ENCODE measurements at places on chromosomes 4 and X. TPM values are rescaled to one million over a fixed set of nuclear protein-coding genes. Genes with fewer than 3 reads are reported as not detected.

DNA sequence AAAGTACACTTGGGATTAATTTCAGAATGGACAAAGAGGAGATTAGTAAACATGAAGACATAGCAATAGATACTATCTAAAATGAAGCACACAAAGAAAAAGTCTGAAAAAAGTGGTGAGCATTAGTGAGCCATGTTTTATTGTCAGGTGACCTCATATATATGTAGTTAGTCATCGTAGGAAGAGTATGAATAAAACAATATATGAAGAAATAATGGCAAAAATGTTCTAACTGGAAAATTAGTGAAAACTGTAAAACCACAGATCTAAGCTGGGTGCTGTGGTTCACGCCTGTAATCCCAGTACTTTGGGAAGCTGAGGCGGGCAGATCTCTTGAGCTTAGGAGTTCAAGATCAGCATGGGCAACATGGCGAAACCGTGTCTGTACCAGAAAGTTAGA, 67.9 kb downstream of the RBPJ start:
- no peak for DNase-seq

GRCh38 chrX:110985470-110985869, 110.5 kb upstream of the PAK3 start:
- DNase-seq = no peak

- no peak for DNase-seq
These were observed 382.8 kb downstream of the KLHL4 start for GRCh38 chrX:87900320-87900908.

DNA sequence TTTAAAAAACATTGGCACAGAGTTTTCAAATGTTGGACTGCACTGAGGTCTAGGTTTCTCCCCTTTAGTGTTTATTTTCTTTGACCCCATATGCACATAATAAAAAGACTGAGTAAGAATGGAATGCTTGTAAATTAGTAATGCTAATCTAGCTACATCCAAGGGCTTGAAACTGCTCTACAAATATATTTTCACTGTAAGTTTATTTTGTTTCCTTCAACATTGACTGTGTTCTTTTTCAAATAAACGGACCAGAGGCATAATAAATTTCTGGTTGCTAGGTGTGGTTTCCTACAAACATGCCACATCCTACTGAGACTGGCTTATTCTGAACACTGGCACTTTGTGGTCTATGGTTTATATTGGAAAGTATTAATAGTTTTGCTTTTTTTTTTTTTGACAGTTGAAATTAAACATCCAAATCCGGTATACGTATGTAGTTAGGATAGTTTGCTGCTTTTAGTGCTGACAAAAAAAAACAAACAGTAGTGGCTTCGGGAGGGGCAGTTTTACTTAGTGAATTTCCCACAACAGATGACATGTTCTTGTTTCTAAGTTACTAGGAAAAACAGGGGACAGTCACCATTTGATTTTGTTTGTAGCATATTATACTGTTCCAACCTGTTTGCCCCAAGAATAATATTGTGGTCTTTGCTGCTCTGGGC, 13.2 kb downstream of the CA5B start:
- DNase-seq = no peak

DNA sequence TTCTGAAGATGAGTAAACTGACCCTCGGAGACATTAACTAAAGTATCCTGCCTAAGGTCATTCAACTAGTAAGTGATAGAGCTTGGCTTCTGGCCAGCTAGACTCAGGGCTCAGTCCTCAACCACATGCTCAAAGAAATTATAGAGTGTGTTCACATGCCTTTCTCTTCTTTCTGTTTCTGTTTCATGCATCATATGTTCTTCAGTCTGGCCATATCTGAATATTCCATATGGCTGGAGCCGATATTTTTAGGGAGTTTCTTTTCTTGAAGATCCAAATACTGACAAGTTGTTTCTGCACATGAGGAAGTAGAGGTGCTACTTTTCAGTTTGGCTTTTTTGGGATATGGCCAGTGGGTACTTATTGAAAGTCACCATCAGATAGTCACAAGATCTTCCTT, 44.9 kb downstream of the MMRN1 start:
- DNase-seq = no peak

GRCh38 chr4:71322425-71322824, 16.4 kb upstream of the SLC4A4 start:
- no peak for DNase-seq

GRCh38 chr4:110959041-110959643, 336.3 kb upstream of the PITX2 start:
- no peak for DNase-seq

- DNase-seq = no peak
These were observed 245.2 kb upstream of the CENPE start for GRCh38 chr4:103443324-103443723.

GRCh38 chr4:163878336-163879121, 384.0 kb downstream of the TMA16 start:
- DNase-seq = no peak

GRCh38 chrX:418927-419729, 32.4 kb upstream of the PPP2R3B start:
- DNase-seq = no peak

DNA sequence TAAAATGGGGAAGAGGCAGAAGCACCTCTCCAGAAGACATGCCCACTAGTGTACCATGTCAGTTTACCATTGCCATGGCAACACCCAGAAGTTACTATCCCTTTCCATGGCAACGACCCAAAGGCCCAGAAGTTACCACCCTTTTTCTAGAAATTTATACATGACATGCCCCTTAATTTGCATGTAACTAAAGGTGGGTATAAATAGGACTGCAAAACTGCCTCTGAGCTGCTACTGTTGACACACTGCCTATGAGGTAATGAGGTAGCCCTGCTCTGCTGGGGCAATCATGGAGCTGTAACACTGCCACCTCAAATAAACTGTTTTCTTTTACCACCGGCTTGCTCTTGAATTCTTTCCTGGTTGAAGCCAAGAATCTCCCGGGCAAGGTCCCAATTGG, 13.9 kb upstream of the BEX4 start:
- DNase-seq = no peak

DNA sequence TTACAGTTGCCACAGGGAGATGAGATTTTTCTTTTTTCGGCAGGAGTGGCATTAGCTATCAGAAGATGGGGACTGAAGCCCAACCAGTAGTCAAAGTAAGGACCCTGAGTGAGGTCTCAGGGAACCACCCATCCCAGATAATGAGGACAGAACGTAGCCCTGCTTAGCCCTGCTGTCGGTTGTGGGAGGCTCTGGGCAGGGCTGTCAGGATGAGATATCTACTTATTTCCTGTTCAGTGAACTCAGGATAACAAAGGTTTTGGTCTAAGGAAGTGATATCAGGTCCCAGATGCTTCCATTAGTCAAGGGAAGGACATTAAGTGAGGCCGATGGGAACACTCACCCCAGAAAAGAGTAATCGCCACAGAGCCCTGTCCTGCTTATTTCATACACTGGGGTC, 2.3 kb downstream of the MAGEB16 start:
- no peak for DNase-seq

Gene SPACA5
- polyA plus RNA-seq = not detected

Gene FBXL5
- polyA plus RNA-seq = 484 TPM

Gene PPEF1
- polyA plus RNA-seq = not detected

Gene TMSB15A
- polyA plus RNA-seq = not detected

Gene MAGEA3
- not detected for polyA plus RNA-seq

Gene NONO
- polyA plus RNA-seq = 133 TPM

Gene RBMX2
- 5.8 TPM for polyA plus RNA-seq
